ENCODE measurements at places on chromosomes 12 and 14. TPM values are rescaled to one million over a fixed set of nuclear protein-coding genes. Genes with fewer than 3 reads are reported as not detected.

The PLEKHH1 gene
- total RNA-seq = 1.1 TPM

The PLBD1 gene
- 4.7 TPM for total RNA-seq

The CCDC197 gene
- not detected for total RNA-seq

The DTX1 gene
- total RNA-seq = under 0.01 TPM

The KIF26A gene
- not detected for total RNA-seq

The MBIP gene
- 20.9 TPM for total RNA-seq

The SRRM4 gene
- total RNA-seq = not detected

The LTBR gene
- total RNA-seq = 110 TPM

The NOXRED1 gene
- 0.36 TPM for total RNA-seq

The PAPLN gene
- total RNA-seq = 5.3 TPM

The CEBPE gene
- not detected for total RNA-seq

The NAV3 gene
- 107 TPM for total RNA-seq

The ATP5F1B gene
- total RNA-seq = 308 TPM

The SPTB gene
- not detected for total RNA-seq

The TMEM132D gene
- total RNA-seq = not detected

The CRACR2A gene
- 13.8 TPM for total RNA-seq

The TGM1 gene
- total RNA-seq = 0.36 TPM

The IQSEC3 gene
- total RNA-seq = not detected

The MED13L gene
- total RNA-seq = 476 TPM

The ENTPD5 gene
- total RNA-seq = 12.7 TPM

The UNC79 gene
- under 0.01 TPM for total RNA-seq

The CATSPERB gene
- not detected for total RNA-seq

The CIROP gene
- not detected for total RNA-seq

The KRT80 gene
- 0.59 TPM for total RNA-seq

The TTC7B gene
- 14.5 TPM for total RNA-seq

The FZD10 gene
- total RNA-seq = not detected

The NOVA1 gene
- not detected for total RNA-seq

The FIGNL2 gene
- total RNA-seq = 0.29 TPM

The DBX2 gene
- total RNA-seq = not detected

The ANG gene
- 7.2 TPM for total RNA-seq

The TAS2R10 gene
- 1.8 TPM for total RNA-seq

The SPIC gene
- not detected for total RNA-seq

The LYSET gene
- 11.5 TPM for total RNA-seq

The KCNJ8 gene
- 9.1 TPM for total RNA-seq

The HOXC11 gene
- 1.1 TPM for total RNA-seq

The CISTR gene
- total RNA-seq = not detected

The RNASE8 gene
- total RNA-seq = not detected

The NOS1 gene
- not detected for total RNA-seq

The CLEC1B gene
- not detected for total RNA-seq

The CLEC9A gene
- total RNA-seq = not detected

The APPL2 gene
- total RNA-seq = 91.3 TPM

The OR6S1 gene
- total RNA-seq = not detected

Measured in osteoblast (primary cell).